ENCODE measurements at places on chromosomes 2 and 18.
A peak's percentile ranks its signal among the peaks of the same experiment; 100 is the strongest.

- DNase-seq, result no peak
Measured at GRCh38 chr2:203462308-203462707, 72.8 kb downstream of the RAPH1 start.

DNA sequence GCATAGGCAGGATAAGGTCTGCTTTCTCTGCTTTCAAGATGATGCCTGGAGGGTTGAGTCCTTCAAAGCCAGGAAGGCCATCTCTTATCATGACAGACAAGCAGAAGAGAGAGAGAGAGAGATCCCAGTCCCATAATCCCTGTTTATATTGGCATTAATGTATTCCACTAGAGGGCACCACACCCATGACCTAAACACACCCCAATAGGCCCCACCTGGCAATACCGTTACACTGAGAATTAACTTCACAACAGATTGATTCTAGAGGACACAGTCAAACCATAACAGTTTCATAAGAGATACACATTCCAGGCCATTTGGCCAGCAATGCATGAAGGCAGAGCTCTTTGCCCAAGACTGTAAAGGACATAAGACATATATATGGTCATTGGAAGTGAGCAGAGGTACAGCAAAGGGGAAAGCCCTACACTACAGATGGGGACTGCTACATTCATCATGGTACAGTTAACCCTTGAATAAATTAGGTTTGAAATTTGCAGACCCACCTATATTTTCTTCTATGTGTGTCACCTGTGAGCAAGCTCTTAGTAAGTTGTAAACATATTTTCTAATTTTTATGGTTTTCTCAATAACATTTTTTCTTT lies 1516.1 kb downstream of the RPIA start:
- no peak for DNase-seq

GRCh38 chr2:23381084-23381483 lies 3.9 kb upstream of the KLHL29 start:
- peak; percentile 75 for DNase-seq

GRCh38 chr2:71484354-71484753 lies 31.0 kb downstream of the DYSF start:
- DNase-seq, result no peak

- DNase-seq, result no peak
Measured at GRCh38 chr18:49277395-49278036, 182.9 kb downstream of the DYM start.

DNA sequence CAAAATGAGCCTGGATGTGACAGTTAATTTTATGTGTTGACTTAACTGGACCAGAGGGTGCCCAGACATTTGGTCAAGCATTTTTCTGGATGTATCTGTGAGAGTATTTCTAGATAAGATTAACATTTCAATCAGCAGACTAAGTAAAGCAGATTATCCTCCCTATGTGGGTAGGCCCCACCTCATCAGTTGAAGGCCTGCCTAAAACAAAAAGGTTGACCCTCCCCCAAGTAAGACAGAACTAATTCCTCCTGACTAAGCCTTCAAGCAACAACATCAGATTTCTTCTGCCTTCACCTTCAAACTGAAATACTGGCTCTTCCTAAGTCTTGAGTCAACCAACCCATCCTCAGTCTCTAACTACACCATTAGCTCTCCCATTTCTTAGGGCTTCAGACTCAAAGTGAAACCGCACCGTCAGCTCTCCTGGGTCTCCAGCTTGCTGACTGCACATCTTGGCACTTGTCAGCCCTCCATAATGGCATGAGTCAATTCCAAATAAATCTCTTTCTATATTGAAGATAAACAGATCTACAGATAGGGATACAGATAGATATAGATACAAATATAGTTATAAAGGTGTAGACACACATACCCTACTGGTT lies 47.9 kb downstream of the MEMO1 start:
- DNase-seq, result peak; percentile 64
